ENCODE measurements at places on chromosomes 7 and 10.

- no peak for DNase-seq
These were observed 11.1 kb upstream of the HERPUD2 start for GRCh38 chr7:35705932-35706461.

DNA sequence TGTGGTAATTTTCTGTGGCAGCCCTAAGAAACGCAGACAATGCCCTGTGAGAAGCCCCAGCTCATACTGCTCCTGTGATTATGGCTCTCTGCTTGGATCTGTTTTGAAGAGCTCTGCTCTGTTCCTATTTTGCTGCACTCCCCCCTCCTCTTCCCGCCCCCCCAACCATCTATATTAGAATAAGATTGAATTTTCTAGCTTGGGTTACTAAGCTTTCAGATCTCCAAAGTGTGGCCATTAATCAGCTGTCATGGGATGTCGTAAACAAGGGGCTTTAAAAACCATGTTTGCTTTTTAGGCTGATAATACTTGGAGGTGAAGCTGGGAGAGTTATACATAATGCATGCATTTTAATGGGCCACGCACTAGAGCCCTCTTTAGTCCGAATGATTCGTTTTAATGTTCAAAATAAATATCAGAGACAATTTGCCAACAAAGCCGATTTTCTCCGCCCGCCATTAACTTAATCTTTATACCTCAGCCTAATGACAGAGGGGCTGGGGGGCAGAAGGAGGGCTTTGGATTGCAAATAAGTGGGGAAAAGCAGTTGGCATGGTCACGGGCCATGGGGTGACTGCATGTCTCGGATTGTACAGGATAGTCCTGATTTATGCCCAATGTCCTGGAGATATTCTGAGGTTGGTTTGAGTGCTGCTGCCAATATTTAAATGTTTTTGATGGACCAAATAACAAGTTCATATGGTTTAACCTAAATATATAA, 165.5 kb downstream of the RPS24 start:
- no peak for DNase-seq

DNA sequence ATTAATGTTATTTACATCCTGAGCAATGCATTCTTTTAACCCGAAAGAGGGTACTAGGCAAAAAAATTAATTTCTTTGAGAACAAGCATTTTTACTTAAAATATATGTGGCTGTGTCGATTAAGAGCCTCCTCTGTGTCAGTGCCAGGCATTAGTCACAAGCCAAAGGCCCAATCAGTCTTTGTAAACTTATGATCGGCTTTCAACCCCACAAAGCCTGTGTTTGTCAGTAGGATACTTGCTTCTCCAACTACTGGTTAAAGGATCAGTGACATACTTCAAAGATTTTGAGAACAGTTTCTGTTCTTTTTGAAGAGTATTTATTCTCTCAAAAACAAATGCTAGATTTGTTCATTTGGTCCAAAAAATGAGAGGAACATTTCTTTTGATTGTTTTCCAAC, 159.3 kb downstream of the NRCAM start:
- DNase-seq: no peak

DNA sequence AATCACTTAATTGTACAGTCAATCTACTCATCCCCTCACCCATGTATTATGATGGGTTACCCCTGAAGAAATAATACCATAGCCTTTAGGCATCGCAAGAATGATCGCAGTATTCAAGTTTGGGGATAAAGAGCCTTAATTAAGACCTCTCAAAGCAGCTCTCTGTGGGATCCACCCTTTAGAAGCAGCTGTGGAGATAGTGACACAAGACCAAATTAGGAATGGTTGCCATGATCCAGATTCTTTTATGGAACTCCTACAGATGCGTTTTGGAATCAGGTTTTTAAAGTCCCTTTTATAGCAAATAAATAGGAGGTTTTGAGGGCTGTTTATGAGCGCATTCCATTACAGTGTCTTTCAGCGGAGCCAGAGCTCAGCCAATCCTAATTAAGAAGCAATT, 12.2 kb downstream of the TES start:
- no peak for DNase-seq

- DNase-seq: no peak
These were observed 39.1 kb downstream of the CDK6 start for GRCh38 chr7:92797284-92797683.

DNA sequence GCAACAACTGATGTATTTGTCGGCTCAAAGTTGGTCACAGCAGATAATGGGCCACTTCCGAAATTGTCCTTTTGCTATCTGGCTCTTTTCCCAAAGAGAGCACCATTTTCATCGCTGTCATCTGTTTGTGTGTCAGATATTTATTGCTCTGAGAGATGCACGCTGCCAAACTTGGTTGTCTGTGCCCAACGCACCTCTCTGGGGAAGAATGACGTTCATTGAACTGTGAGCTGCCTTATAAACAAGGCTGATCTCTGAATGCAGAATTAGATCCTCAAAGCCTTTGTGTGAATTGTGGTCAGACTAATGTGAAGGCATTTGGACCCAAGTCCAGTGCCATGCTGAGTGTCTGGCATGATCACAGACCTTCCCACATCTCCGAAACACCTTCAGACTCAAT, 174.7 kb upstream of the LYZL1 start:
- no peak for DNase-seq

DNA sequence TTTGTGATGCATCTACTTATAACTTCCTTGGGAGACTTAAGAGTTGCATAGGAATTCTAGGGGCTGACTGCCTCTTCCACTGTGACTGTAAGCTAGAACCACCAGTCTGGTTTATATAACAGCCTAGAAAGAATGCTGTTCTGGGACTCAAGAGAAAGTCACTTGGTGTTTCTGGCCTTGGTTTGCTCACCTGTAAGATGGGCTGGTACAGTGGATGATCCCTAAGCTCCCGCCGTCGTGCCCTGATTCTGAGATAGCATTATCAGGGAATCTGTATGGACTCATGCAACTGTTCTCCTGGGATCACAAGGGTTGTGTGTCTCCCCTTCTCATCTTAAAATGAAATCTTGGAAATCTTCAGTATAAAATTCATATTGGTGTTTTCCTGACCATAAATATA, 100.6 kb downstream of the LYZL1 start:
- DNase-seq: no peak

- DNase-seq: no peak
These were observed 5.4 kb downstream of the MYOF start for GRCh38 chr10:93476756-93477155.

DNA sequence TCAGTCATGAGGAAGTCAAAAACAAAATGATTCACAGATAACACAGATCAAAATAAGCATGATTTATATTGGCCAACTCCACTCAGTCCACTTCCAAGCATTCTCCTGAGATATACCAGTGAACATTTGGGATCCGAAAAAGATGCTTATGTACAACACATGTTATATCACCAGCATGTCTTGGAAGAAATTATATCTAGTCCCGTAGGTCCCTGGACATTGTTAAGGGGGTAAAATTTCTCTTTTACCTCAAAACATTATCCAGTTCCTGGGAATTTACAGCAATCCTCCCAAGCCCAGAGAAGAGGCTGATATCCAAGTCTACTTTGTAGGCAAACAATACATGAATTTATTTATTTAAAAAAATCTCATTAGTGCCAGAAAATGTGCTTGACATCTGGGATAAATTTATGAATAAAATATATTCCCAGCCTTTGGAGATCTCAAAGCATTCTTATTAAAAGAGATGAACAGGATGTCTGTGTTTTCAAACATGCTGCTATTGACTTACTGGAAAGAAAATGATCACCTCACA, 582.2 kb upstream of the ZWINT start:
- DNase-seq: no peak

DNA sequence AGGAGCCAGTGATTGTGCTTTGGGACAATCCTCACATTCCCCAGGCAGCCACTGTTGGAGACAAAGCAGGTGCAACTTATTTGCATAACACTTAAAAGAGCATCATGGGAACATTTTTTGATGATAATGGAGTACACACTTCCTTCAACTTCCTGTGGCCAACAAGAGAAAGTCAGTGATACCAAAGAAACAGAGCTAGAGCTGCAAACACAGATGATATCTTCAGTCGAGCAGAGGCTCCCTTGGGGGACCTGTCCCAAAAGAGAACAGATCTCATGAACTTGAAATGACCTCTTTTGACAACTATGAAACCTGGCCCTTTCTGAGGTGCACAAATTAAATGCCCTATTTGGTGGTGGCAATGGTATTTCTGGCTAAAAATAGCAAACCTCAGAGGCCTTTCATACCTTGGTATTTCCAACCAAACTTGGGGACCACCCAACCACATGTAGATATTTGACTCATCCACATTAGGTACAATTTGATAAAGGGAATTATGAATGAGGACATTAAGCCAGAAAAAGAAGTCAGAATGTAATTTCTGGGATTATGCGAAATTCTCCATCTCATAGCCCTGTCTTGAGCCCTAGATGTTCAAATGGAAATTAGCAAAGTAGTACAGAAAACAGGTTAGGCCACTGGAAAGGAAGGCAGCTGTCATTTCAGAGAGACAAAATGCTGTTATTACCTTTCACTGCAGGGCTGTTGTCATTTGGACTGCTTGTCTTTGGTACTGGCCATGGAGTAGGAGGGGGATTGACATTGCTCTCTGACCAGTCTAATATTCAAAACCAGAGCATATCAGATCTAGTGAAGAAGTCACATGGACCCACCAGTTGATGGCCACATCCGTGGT, 146.2 kb downstream of the ICA1 start:
- DNase-seq: no peak

DNA sequence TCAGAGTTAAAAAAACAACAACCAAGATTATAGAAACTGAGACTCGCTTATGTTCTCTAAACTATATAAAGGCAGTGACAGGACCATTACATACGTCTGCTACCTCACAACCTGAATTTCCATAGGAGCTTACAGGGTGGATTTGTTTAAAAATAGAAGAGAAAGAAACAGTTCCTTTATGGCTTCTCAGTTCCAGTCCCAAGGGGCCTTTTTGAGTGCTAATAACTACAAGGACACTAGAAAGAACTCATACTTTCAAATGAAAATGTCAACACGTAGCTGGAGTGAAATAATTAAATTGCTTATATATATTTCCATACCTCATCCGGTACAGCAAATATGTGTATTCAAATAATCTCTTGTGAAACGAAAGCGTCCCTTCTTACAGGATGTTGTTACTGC, 19.7 kb downstream of the TSPAN12 start:
- DNase-seq: no peak

DNA sequence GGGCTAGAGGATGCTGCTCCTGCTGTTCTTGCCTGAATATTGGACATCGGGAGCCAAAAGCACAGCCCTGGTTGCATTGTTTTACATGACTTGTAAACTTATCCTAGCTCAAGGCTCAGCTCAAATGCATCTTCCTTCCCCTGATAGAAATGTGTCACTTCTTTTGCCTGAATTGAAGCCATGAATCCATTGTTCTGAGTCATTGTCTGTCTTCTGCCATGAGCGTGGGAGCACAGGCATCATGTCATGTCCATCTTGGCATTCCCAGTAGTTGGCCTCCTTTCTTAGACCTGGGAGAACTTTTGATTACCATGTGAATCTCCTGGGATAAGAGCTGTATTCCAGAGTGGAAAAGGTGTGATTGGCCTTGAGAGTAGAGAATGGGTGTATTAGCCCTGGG, 54.1 kb upstream of the OPN4 start:
- no peak for DNase-seq

DNA sequence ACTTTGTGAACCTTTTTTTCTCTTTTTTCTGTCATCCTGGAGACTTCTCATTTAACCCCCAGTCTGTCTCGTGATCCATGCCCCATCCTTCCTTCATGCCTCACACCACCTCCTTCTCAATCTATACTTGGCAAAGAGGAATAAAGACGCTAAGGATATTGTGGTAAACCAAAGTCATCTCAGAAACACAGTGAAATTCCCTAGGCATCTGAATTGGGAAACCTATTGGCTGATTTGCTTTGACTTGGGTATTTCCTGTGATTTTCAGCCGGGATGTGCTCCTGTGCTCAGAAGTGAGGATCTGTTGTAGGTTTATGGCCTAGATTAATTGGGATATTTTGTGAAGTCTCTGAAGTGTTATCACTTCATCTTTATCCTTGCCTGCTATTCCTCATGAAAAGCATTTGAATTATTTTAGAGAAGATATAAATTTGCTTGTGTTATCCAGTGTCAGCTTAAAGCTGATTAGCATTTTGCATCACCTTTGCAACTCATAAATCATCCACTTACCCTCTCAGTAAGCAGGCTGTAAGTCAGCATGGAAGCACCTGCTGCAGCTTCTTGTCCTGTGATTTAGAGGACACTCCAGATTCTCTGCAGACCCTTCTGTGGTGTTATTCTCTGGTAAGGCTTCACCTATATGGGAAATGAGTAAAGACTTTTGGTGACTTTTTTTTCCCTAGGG, 138.0 kb downstream of the AUTS2 start:
- DNase-seq: no peak

- no peak for DNase-seq
These were observed 113.8 kb upstream of the EEPD1 start for GRCh38 chr7:36039243-36039642.

- DNase-seq: no peak
These were observed 166.3 kb upstream of the LANCL2 start for GRCh38 chr7:55198634-55199392.

GRCh38 chr7:156080596-156080995, 268.3 kb upstream of the SHH start:
- no peak for DNase-seq

DNA sequence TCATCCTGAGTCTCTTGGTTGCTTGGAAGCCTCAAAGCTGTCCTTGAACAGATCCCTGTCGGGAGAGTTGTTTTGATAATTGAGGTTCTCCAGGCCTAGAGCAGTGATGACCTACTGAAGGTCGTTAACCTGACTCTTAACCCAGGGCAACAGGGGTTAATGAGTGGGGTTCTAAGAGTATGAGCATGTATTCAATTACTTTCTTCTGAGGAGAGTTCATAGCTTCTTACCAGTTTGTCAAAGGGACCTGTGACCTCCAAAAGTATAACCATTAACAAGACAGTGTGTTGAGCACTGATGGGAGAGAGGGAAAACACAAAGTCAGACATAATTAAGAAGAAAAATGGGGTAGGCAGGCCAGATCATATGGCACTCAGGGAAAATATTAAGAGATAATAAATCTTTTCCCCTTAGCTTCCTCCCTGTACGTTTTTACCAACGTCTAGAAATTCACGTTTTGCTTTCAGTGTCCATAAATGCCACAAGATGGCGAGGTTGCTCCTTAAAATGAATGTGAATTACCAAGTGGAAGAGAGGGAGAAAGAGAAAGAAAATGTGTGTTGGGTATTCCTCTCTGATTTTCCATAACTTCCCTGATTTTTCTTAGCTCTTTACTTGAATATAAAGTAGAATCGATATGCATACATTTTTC, 97.6 kb downstream of the SUGCT start:
- DNase-seq: no peak
